Stimulated activated CD8-positive, alpha-beta memory T cell treated with anti-CD3 and anti-CD28 coated beads, Interleukin-7, amount 100 ng/mL, for 1 hour (primary cell): ENCODE measurements at places on chromosomes 6 and 20.

DNA sequence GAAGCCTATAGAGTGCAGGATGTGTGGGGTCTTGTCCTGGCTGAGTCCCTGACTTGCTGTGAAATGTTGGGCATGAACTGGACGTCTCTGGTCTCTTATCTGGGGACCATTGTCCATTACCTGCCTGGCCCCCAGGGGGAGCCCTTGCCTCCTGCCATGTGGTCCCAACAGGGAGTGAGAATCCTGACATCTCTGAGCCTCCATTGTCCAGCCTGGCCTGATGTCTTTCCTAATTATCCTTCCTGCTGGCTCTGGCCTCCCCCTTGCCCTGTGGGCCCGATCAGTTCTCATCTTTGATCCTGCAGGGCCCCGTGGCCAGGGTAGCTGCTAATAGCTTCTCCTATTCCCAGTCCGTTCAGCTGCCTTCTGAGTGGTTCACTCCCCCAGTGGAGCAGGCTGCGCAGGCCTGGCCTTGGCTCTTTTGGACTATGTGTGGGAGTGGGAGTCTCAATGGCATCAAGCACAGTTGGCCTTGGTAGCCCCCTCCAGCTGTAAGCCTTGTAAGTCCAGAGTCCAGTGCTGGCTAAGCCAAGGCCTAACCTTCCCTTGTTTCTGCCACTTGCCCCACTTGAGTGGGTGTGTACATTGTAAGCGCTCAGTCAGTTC lies 77.9 kb upstream of the RALY start:
- peak; percentile 18 for DNase-seq

DNA sequence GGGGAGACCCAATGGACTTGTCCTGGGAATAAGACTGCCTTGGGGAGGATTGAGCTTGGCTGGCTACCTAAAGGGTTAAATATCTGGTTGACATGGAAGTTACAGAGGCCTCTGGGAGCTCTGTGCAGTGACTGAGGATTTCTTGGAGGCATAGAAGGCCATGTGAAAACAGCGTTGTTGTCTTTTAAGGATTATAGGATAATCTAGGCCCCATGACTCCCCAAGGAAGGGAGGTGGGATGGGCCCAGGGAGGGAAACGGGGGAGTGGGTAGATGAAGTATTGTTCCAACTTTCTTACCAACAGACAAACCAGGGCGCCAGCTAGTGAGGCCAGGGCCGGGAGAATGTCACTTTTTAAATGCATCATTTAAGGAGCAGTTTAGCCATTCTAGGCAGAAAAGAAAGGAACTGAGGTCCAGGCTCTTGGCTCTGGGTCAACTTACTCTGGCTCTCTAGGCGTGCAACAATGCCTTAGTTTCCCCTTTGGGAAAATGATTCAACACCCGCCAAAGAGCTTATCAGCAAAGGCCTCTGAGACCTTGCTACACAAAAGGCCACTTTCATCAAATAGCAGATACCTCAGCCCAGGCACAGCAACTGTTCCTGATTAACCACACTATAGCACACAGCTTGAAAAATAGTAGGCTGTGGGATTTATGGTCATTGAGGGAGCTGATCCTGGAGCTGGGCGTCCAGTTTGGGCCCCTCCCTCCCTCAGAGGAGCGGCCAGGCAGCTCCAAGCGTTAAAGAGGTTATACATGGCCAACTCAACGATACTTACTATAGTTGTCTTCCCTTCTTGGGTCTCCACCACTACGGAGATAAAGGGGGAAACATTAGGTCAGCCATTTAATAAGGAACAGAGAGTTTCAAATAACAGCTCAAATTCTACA lies 7.0 kb downstream of the MRPS18A start:
- no peak for DNase-seq

DNA sequence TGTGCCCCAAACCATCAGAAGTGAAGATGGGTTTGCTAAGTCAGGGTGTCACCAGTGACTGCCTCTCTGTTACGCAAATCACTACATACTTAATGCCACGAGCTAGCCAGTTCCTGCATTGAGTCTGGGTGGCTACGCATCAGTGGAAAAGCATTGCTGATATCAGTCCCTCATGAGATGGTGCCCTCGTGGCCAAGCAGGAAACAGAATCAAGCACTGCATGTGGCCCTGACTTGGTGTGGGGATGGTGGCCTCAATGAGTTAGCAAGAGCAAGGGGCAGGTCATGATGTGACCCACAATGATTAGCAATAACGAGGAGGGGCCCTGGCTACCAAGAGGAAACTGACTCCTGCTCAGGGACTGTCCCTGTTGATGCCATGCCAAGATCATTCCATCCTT lies 51.6 kb upstream of the FNDC1 start:
- DNase-seq, result no peak

DNA sequence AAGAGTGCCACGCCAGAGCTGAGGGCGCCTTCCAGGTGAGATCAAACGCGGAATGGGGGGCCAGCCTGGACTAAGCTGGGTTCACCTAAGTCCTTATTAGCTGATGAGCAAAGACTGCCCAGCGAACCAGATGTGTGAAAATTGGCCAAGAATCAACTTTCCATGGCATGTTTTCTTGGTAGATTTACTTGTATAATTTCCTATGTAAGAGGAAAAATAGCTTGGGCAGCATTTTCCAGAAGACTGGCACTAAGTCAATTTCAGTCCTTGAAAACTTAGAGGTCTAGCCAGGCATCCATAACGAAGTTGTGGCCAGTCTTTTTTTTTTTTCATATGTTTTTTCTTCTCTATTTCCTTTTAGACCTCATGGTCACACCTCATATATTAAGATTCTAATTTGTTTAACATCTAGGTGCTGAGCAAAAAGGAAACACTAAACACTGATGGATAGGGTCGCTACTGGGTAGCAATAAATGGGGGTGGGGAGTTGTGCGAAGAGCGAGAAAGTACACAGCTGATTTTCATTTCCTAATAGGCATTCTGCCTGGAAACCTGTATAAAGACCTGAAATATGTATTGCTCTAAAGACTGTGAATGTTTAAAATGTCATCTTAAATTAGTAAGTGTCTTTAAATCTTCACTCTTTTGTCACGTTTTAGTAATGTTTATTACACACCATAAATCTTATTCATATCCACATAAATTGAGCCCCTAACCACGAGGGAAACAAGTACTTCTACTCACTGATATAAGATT lies 188.8 kb downstream of the CD83 start:
- no peak for DNase-seq

DNA sequence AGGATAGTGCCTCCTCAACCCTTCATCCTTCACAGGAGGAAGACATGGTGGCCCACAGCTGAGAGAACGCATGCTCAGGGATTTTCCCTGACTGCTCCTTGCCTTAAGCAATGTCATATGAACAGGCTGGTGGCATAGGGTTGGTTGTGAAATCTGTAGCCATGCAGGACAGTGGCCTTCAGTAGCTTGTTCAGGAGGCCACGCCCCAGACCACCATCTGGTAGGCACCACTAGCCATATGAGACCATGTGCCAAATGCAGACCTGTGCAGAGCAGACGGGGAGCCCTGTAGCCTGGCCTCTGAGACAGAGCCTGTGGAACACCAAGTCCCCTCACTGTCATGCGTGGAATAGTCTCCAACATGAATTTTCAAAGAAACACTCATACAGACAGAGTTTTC lies 76.5 kb downstream of the ADTRP start:
- no peak for DNase-seq

DNA sequence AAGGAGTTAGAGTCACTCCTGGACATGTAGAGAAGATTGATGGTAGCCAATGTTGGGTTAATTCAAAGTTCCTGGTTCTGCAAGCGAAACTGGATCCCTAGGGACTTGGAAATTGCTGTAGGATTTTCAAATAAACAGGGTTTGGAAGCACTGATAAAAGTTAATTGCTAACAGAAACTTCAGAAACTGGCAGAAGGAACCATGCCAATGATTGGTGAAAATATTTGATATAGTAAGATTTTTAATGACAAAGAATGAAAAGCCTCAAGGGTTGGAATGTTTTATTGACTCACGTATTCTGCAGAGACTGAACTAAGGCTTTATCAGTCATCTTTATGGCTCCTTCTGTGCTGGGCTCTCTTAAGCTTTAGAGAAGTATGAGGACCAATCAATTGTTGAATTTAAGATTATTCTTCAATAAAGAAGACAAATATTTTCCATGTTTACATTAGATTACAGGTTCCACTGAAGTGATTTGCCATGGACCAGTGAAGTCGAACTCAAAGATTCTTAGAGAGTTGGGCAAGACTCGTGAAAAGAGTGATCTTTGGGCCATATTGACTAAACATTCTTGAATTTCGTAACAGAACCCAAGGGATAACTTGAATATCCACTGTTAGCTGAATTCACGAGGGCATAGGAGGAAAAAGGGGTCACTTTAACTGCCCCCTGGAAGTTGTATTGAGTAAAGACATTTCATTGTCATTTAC lies 371.4 kb downstream of the HDGFL1 start:
- DNase-seq, result no peak

GRCh38 chr6:40348591-40348990 lies 238.6 kb downstream of the LRFN2 start:
- DNase-seq, result no peak

- DNase-seq, result no peak
Measured at GRCh38 chr20:17504898-17505635, 26.1 kb downstream of the BFSP1 start.

DNA sequence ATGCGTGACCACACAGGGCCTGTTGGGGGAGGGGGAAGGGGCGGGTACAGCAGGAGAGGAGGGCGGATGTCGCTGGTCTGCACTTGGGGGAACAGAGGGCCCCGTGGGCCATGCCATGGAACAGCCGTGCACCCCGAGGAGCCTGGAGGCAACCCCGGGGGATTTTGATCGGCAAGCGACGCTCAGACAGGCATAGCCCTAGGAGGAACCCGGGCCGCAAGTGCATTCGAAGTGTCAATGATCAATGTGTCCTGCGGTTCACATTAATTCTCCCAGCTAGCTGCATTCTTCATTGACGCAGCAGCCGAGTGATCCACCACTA lies 772.8 kb upstream of the DEFB115 start:
- no peak for DNase-seq
